Activated CD4-positive, CD25-positive, alpha-beta regulatory T cell (primary cell): ENCODE measurements at places on chromosomes 2 and 18.

GRCh38 chr18:58455314-58456188 is 173.3 kb downstream of the ALPK2 start:
- no peak for DNase-seq

DNA sequence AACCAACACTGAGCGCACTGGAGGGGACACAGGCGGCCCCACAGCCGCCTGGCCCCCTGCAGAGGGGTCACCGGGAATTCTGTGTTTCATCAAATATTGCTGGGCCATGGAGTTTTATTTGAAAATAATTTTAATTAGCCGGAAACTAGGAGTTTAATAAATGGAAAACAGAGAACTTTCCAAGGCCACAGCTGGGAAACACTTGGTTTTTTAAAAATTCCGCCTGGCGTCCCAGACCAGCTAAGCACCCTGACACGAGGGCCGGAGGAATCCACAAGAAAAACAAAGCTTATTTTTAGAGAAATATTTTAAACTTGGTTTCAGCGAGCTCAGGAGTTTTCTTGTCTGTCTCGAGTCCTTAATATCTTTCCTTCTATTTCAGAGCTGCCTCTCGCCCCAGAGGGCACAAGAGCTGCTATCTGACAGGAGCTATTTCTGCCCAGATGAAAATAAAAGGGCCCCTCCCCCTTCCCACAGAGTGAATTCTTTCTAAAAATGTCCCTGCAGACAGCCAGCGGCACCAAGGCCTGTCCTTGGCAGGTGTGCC is 8.2 kb downstream of the ZFP36L2 start:
- DNase-seq = no peak

- DNase-seq = no peak
These were observed 711 bp downstream of the SFXN5 start for GRCh38 chr2:73070643-73071359.

- DNase-seq = no peak
These were observed 4.6 kb downstream of the PROC start for GRCh38 chr2:127422559-127423477.

- DNase-seq = no peak
These were observed 36.6 kb upstream of the ID2 start for GRCh38 chr2:8645176-8645831.

DNA sequence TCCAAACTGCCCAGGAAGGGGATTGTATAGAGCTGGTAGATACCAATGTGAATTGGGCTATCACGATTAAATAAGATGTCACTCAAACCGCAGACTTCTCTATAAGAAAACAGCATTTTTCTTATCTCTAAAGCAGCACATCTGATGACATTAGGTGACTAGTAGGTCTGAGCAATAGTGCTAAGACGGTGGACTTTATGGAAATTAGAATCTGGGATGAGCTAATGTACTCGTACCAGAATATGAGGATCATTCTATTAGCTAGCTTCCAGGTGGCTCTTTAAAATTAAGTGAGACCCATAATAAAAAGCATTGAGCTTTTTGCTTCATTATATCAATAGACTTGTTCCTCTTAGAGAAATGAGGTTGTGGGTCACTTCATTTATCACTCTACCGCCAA is 130.0 kb upstream of the MC4R start:
- DNase-seq = no peak

- no peak for DNase-seq
These were observed 3.7 kb upstream of the TGFA start for GRCh38 chr2:70557171-70557838.
